ENCODE measurements at places on chromosomes 2 and 18.

GRCh38 chr18:75173125-75173432 lies 35.9 kb downstream of the PTGR3 start:
- peak; percentile 69 for DNase-seq

GRCh38 chr2:143819190-143819735 lies 690.0 kb downstream of the ARHGAP15 start:
- no peak for DNase-seq

DNA sequence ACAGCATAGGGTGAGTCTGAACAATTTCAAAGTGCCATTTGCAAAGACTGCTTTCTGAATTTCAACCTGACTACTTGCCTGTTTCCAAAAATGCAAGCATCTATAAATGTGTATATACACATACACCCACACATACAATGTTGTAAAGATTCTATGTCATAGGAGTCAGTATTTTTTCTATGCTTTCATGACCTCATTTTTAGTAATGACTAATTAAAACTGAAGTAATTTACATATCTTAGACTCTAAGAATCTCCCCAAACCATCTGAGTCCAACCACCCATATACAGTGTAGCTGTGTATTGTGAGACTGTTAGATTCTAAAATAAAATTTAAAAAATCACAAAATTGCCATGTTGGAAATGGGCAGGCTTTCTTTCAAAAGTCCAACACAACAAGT lies 162.0 kb upstream of the STK17B start:
- DNase-seq, result no peak

DNA sequence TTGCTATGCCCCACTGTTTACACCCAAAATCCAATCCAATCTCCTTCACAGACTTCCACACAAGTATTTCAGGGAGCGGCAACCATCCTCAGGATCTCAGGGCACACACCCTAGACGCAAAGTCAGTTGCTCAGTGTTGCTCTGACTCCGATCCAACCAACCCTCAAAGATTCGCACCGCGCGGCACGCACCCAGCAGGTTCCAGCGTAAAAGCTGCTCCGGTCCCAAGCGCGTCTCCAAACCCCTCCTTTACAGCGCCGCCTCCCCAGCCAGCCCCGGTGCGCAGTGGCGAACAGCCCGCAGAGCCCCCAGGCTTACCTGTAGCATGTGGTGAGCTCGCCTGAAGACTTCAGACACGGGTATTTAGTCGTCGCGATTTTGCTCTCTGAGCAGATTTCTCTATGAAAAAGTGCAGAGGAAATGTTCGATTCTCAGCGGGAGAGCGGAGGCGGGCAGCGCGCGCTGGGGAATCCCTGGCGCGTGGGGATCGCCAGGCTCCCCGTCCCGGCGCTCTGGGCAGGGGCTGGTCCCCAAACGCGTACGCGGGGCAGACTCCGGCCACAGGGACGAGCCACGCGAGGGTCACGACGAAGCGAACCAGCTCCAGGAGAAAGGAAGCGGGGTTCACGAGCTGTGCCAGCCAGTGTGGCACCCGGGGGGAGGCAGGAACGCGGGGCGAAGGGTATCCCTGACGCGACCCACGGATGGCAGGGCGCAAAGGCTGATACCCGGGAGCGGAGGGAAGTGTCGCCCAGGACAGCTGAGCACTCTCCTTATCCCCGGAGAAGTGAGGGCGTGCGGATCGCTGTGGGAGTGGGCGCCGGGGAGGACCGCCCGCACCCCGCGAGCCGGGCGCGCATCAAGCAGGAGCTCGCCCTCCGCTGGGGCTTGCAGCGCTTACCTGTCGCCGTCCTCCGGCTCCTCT lies 650 bp downstream of the CCBE1 start:
- DNase-seq, result no peak

DNA sequence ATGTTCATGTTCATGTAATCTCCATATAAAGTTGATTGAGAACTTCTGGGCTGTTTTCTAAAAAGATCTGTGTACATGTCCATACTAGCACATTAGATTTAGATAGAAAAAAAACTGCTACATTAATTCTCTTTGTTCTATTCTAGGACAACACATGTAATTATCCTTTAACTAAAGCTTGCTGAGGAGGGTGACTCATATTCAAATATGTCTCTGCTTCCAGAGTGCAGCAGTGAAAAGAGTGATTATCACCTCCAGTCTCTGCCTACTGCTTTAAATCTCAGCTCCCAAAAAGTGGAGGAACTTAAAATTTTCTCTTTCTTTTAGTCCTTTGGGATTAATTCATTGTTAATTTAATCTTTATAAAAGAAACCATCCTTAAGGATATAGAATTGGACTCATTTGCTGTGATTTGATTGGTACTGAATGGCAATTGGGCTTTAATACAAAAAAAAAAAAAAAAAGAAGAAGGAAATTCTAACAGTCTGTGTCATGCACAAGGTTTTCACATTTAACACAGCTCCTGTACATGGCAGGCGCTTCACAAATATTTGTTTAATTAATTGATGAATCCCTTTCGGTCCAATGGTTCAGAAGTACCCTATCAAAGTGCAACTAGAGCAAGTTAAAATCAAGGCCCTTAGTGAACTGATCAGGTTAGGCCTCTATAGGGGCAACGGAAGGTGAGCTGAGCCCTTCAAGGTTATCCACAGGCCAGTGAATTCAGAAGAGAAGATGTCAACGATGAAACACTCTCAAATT lies 214.0 kb upstream of the KCNJ3 start:
- DNase-seq, result no peak

- no peak for DNase-seq
Measured at GRCh38 chr2:121472470-121472993, 58.1 kb upstream of the RNU4ATAC start.

DNA sequence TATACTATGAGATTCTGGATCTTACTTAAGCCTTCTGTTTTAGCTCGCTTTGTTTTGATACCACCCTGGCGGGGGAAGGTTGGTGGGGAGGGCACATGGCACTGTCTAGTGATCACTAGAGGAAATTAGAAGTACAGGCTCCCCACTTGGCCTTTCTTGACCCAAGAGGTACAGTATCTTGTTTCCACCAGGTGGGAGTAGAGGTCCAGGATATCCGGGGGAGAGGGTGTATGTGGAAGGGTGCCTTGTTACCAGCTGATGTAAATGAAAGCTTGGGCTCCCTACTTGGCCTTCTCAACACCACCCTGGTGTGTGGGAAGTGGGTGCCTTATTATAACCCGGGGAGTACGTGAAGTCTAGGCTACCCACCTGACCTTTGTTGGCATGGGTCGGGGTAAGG lies 7.5 kb downstream of the GALNT1 start:
- DNase-seq, result peak; percentile 46

DNA sequence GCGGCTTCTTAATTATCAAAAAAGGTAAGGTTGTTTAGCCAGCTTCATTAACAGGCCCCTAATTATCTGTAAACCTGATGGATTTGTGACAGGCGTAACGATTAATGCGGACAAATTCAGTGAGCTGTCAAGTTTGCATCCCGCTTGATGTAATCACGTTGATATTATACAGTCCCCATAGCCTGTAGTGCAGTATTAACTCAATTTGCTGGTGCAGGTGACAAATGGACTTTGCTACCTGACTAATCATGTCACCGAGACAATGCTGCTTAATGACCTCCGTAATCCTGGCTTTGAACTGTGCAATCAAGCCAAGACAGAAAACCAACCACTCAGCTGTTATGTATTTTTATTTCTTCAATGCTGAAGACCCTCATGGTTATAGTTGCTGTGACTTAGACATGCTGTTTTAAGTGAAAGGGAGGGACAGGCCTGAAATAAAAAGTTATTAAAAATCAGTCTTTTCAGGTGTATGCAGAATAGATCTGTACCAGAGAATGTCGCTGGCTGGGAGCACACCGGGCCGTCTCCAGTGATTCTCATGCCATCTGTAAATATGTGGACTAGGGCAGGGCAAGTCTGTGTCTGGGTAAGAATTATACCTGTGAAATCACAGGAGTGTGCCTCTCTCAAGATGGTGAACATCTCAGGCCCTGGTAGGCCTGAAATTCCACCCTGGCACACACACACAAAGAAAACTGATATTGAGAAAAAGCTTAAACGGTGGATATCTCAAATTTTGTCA lies 4.3 kb downstream of the TSHZ1 start:
- no peak for DNase-seq

DNA sequence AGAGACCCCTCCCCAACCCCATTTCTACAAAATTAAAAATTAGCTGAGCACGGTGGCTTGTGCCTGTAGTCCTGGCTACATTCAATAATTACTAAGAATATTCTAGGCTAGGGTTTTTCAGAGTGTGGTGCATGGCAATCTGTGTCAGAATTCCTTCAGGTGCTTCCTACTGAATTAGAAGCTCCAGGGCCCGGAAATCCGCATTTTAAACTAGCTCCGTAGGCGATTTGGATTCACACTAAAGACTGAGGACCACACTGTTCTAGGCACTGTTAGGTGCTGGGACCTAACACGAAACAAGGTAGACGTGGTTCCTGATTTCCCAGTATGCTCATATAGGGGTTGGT lies 628 bp upstream of the ZFAND2B start:
- no peak for DNase-seq

GRCh38 chr2:101803945-101804696 lies 106.6 kb downstream of the MAP4K4 start:
- no peak for DNase-seq

DNA sequence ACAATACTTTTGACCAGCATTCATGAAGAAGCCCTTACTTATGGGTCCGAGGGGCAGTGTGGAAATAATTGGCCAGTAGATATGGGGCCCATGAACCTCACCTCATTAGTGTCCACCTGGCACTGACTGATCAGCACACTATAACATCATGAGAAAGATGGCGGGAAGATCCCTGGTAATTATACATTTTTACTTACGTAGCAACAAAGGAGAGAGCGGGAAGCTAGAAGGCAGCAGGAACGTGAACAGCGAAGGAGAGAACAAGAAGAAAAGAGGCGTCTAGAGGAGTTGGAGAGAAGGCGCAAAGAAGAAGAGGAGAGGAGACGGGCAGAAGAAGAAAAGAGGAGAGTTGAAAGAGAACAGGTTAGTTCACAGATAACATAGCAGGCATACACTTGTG lies 136.0 kb upstream of the IL1R2 start:
- DNase-seq, result no peak

GRCh38 chr2:239238381-239238780 lies 162.4 kb downstream of the HDAC4 start:
- DNase-seq, result no peak

DNA sequence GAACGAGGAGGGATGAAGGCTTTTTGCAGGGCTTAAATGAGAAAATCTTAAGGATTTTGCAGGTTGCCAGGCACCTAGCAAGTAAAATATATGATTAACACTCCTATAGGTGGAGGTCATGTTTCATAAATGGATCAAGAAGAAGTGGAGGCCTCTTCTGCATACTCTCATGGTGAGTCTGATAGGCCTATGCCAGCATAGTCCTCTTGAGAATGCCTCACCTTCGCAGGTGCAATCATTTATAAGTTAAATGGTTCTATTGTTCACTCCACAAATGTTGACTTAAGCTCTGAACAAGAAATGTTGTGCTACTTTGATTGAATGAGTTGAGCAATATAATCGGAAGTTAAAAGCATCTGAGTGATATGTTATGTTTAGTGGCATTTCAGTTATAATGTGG lies 12.1 kb downstream of the LRRTM1 start:
- no peak for DNase-seq

- peak; percentile 73 for DNase-seq
Measured at GRCh38 chr2:152189622-152190495, 14.3 kb upstream of the STAM2 start.

- no peak for DNase-seq
Measured at GRCh38 chr18:69257861-69258458, 142.7 kb upstream of the DOK6 start.

GRCh38 chr2:224221455-224221913 lies 180.4 kb downstream of the FAM124B start:
- DNase-seq, result no peak

DNA sequence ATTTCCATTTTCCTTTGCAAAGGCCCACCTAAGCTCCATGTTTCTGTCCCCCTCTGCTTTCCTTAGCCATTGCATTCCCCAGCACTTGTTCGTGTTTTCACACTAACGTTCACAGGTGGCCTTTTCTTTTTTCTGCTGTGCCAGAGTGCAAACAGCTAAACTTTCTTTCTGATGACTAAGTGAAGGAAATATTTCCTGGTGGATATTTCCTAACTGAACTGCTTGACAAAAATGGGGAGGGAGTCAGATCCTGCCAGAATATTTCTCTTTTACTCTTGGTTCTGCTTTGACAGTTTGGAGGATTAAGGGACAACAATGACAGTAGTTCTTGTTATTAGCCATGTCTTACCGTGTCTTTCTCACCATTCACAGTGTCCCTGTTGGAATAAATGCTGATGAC lies 344.0 kb downstream of the ARHGAP15 start:
- DNase-seq, result no peak

- no peak for DNase-seq
Measured at GRCh38 chr2:25295621-25296020, 46.1 kb downstream of the DNMT3A start.

DNA sequence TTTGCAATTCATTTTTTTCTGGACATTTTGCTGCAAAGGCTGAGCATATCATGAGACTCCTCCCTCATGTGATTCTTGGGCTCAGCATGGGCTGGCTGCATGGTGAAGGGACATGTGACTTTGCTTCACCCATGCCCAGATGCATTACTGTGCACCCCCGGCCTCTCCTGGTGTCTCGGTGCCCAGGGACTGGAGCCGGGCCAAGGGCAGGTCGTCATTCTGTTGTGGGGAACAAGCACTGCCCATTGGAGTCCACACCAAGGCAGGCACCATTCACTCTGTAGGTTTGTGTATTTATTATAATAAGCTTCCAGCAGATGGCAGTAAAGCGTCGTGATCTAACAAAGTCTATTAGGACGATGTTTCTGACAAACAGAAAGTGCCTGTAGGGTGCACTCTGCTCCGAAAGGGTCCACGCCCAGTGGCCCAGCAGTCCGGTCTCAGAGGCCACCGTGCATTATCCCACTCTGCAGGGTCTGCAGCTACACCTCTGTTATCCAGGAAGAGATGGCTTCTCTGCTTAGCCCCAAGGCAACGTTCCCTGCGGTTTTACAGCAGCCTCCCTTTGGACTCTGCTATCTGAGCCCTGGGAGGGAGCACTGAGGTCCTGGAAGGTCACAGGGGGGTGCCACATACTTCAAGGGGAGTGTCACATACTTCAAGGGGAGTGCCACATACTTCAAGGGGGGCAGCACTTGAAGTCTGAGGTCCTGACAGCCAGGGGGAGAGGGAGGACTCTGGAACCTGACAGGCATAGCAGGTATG lies 219.6 kb downstream of the TSN start:
- DNase-seq, result peak; percentile 90

- no peak for DNase-seq
Measured at GRCh38 chr2:127503491-127503890, 22.8 kb downstream of the IWS1 start.

DNA sequence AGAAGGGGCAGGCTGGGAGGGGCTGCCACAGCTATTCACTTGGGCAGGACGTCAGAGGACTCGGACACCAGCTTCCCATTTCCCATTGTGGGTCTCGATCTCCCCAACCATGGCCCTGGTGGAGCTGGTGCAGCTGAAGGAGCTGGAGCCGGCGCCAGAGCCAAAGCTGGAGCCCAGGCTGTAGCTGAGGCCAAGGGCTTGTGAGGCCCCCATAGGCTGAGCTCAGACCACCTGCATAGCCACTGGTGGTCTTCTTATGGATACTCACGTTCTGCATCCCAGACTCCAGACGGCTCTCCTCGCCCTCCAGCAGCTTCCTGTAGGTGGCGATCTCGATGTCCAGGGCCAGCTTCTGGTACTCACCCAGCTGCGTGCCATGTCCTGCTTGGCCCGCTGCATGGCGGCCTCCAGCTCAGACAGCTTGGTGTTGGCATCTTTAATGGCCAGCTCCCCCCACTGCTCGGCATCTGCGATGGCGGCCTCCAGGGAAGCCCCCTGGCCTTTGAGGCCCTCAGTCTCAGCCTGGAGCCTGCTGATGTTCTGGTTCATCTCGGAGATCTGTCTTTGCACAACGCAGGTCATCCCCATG lies 6.0 kb upstream of the CDK5R2 start:
- no peak for DNase-seq

All from NAMALWA (cell line).